BE2C (cell line): ENCODE measurements at places on chromosomes 7 and 10.

DNA sequence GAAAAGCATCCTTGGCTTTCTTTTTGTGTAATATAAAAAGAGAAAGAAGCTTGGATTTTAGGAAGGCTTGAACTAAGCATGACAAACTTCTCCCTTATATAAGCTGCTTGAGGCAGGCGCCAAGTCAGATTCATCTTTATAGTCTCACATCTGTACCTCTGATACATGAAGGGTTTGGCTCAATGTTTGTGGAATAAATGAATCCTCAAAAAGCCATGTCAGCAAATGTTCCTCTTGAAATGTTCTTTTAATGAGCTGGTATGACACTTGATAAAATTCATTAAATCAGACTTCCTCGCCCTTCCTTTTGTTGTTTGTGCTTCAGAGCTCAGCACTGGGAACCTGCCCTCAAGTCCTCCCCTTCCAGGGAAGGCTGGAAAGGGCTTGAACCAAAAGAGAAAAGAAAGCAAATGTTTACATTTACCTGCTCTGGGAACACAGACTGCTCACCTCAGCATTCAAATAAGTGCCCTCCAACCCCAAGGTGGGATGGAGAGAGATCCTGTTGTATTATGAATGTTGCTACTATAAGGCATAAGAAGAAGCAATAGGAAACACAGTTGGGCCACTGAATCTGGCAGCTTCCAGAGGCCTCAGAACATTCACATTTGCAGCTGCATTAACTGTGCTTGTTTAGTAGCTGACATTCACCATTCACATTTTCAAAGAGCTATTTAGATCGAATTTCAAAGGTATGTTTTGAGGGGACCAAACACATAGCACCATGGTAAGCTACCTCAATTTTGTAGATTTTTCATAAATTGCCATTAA is 212.6 kb downstream of the CACNA2D1 start:
- no peak for DNase-seq

DNA sequence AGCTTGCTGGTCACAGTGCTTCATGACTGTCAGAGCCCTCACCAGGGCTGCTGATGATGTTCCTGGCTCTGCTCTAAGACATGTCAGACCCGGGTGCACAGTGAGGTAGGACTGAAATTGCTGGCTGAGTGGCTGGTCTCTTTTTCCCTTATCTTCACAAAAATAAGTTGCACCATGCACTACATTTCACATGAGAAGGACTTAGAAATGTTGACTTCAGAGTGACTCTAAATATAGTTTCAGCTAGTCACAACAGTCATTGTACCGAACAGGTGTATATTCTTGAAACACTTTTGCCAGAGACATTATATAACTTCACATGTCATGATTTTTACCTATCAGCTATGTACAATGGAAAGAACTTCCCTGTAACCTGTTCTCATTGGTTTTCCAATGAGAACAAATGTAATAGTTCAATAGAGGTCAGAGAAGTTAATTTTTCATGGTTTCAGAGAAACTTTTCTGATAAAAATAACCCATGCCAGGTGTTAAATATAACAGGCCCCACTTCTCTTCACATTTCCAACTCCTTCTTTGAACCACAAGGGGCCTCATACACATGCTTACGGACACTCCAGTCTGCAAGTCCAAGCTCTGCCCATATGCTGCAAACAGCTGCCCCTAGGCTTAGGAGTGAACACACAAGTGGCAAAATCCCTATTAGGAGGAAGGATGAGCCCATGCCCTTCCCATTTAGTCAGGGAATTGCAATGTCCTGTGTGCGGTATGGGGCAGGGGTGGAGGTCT is 115.6 kb downstream of the CDK6 start:
- DNase-seq = no peak

GRCh38 chr7:137243741-137244140 is 99.8 kb downstream of the PTN start:
- no peak for DNase-seq

DNA sequence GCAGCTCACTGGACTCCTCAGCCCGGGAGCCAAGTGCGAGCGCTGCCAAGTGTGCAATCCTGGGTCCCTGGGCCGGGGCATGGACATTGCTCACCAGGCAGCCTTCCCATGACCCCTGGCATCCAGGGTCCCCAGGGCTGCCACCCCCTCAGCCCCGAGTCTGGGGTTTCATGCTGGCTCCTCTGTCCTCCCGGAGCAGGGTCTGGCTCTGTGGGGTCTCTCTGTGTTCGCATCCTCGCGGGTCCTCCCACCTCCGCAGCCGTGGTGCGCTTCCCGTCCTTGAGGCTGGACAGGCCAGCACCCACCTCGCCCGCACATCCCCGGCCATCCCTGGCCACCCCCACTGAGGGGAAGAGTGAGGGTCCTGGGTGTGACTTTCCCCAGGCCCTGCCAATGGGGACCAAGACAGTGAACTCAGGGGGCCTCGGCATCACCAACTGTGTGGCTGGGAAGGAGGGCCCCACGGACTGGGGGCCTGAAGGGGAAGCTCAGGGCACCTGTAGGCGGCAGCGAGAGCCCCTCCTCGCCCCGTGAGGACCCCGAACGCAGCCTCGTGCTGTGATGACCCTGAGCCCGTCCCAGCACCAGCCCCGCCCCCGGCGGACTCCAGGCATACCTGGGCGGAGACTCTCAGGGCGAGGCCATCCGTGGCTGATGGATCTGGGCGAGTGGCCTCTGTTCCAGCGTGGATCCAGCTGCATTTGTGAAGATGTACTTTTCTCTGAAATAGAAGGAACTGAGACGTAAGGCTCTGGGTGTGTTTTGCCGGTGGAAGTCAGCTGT is 50.3 kb upstream of the CFAP46 start:
- DNase-seq = no peak

- DNase-seq = no peak
Observed at GRCh38 chr10:89304026-89304425, 2.2 kb downstream of the IFIT2 start.

DNA sequence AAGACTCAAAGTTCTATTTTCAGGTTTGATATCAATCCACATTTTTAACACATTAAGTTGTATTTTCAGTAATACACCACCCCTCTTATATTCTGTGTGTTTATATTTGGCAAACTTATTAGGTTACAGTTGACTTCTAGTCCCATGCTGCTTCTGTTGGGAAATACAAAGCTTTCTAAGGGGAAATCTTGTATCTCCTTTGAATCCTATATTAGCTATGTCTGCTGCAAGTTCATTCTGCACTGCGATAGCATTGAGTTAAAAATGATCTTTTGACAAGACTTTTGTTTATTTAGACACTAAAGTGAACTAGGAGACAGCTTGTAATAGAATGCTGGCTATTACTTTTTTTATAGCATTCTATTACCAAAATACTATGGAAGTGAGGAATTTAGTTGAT is 625.1 kb upstream of the ANKRD30A start:
- no peak for DNase-seq

DNA sequence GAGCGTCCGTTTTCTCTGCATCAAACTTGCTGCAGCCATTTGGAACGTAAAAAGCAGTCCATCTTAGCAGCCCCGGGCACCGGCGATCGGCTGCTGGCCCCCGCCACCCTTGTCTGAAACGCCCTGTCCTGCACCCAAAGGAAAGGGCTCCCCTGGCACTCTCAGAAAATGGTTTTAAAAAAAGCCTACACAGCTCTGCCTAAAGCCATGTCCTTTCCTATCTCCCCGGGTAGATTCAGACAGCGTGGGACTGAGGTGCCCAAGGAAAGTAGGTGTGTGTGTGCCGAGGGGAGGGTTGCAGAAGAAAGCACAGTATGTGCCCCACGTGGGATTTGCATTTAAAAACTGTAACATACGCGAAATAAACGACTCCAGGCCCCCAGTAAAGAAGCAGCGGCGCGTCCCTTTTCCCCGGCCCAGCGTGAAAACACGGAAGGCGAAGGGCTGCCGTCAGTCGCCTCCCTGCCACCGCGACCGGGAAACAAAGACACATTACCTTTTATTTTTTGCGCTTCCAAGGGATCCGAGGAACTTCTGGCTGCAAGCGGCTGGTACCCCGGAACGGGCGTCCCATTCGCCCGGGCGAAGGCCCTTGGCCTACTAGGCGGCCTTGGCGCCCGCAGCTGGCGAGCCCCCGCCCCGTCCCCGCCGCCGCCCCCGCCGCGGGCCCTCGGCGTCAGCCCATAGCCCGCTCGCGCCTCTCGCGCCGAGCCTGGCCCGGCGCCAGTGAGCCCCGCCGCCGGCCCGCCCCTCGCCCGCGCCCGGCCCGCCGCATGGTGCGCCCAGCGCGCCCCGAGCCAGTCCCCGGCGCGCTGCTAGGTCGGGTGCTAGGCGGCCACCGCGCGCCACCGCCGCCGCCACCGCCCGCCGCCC is 304.6 kb downstream of the PRPF18 start:
- DNase-seq = no peak

DNA sequence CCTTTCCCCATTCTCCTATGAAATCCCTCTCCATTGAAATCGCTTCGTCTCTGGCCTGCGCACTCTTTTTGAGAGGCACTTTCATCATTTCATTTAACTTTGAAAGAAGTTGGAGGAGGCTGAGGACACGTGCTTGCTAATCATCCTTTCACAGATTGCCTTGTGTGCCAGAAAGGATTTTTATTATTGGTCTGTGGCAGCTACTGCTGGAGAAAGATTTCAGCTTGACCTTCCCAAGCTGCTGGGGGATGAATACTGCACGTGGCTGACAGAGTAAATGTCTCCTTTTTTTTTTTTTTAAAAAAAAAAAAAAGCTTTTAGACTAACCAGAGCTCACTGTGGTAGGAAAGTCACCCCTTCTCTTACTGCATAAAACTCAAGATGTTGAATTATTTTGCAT is 44.2 kb upstream of the KCNIP2 start:
- no peak for DNase-seq

- no peak for DNase-seq
Observed at GRCh38 chr7:24545215-24545614, 28.0 kb upstream of the PALS2 start.

GRCh38 chr10:436013-436697 is 253.3 kb downstream of the DIP2C start:
- DNase-seq = no peak

DNA sequence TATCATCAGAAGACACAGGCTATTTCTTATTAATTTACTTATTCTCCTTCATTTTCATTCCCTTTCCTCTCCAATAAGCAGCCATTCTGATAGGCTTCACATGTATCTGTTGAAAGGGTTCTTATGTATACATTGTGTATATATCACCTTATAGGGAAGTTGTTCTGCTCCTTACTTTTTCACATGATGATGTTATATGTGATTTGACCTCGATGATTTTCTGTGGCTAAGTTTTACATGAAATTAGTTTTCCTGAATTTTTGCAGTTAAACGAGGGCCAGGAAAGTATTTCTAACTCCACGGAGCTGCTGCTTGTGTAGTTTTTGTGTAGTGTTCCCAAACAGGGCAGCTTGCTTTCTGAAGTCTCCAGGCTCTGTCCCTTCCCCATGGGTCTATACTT is 84.5 kb downstream of the SH2D4B start:
- DNase-seq = no peak

GRCh38 chr10:60798031-60798430 is 19.8 kb downstream of the CDK1 start:
- DNase-seq = no peak

DNA sequence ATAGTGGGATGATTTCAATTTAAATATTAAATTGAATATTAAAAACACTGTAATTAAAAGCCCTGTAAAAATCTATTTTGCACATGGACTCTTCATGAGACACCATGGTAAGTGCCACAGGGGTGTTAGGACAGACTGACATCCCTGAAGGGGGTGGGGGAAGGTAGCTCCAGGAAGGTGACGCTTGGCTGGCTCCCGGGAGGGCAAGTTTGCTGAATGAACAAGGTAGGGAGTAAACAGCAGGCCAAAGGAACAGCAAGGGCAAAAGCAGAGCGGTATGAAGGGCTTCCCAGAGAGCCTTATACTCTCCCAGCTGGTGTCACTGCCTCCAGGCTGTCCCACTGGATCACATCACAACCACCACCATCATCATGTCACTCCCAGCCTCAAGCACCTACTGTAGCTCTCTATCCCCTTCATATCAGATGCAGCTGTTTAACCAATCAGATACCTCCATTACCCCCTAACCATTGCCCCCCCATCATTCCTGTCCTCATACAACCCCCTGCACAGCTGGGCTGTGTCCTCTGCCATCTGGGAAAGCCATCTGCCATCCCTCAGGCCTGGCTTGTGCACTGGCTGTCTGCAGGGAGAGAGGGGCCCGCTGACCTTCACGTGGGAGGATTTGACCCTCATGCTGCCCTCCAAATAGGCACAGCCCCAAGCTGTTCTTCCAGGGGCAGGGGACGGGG is 19.5 kb downstream of the HSPA12A start:
- DNase-seq = peak; percentile 15

DNA sequence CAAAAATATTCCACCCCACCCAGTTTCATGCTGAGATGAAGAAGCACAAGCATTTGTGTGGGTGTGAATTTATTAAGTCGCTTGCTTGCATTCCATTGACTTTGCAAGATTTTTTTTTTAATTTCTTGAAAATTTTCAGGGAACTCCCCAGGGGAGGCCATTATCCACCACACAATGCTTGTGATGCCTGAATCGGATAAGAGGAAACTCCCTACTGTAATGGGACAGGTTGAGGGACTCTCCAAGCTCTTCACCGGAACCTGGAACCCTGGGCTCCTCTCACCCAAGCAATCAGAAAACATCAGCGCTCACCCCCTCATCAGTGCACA is 153.6 kb upstream of the ZMIZ1 start:
- no peak for DNase-seq

GRCh38 chr7:74674166-74674565 is 16.6 kb downstream of the GTF2I start:
- DNase-seq = no peak

DNA sequence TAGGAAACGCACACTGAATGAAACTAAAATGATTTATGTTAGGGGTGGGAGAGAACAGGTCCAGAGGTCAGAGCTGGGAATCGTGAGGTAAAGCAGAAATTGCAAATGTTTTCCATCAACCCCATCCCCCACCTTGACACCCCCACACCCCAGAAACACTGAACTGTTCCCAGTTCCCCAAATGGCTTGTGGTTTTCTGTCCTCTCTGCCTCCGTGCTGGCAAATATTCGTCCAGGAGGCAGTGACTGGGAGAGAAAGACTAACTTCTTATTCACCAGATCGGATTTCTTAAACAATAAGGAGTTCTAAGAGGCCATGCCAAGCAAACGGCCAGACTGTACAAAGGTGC is 730 bp upstream of the RASSF4 start:
- no peak for DNase-seq

- no peak for DNase-seq
Observed at GRCh38 chr7:31019509-31019908, 32.6 kb upstream of the ADCYAP1R1 start.
